Anterior cingulate cortex (tissue), 58 donors: ENCODE measurements at places on chromosomes 7 and 10.

GRCh38 chr10:130579913-130580312 lies 443.7 kb downstream of the GLRX3 start:
- DNase-seq, result no peak

GRCh38 chr7:3028071-3028757 lies 15.5 kb downstream of the CARD11 start:
- peak; percentile 13 for DNase-seq

- no peak for DNase-seq
Measured at GRCh38 chr7:155644971-155645509, 579 bp downstream of the RBM33 start.

- no peak for DNase-seq
Measured at GRCh38 chr7:29771081-29771816, 35.1 kb upstream of the WIPF3 start.

DNA sequence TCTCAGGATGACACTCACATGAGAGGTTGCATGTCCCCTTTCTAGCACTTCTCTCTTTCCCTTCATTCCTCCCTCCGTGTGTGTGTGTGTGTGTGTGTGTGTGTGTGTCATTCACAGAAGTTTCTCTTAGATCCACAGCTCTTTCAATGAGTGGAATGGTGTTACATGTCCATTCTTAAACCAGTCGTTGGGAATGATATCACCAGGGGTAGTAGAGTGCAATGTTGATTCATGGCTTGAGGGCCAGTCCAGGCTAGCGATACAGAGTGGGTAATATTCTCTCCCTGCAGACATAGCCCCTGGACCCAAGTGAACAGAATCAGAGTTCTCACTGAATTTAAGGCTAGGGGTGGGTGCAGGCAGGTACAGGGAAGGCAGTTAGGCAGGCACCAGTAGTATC lies 187.8 kb downstream of the SDK1 start:
- no peak for DNase-seq

GRCh38 chr7:122467661-122468449 lies 163.3 kb upstream of the FEZF1 start:
- DNase-seq, result no peak

DNA sequence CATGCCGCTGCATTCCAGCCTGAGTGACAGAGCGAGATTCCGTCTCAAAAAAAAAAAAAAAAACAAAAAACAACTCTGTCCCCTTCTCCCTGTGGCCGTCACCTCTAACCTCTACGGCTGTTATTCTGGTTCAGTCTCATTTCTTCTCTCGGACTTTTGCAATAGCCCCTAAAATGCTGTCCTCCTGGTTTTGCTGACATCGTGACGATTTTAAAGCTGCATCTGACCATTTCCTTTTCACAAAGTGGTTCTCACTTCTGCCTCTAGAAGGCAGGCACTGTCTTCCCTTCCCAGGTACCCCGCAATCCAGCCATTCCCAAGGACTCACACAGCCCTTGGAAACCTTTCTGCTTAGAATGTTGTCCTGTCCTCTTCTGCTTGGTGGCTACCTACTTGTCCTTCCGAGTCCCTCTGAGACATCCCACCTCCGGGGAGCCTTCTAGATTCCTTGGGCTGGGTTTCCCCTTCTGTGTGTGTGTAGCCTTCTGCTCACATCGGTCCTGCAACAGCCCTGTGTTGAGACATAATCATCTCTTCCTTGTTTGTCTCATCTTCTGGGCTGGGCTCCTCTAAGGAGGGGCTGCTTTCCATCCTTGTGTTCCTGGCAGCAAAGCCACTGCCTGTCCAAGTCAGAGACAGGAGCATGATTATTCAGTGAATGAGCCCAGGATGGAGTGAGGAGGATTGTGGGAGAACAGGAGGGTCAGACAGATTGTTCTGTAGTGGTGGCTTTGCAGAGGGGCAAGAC lies 83.1 kb downstream of the GRK5 start:
- DNase-seq, result no peak

GRCh38 chr7:45460379-45460778 lies 113.8 kb upstream of the ADCY1 start:
- no peak for DNase-seq

DNA sequence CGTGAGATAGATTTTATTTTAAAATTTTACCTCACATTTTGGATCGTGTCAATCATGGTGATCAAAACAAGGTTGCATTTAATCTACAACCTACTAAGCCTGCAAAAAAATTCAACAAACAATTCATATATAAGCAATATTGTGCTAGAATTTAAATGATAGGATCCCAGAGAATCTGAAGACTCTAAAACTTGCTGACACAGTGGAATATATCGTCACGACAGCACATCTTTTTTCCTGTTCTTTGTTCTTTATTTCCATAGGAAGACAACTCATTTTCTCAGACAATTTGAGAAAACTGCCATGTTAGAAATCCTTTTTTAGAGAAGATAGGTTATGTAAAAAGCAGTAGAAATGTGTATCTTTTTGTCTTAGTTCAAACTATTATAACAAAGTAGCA lies 820.2 kb upstream of the CELF2 start:
- DNase-seq, result no peak

- DNase-seq, result no peak
Measured at GRCh38 chr10:44178281-44178680, 206.6 kb downstream of the CXCL12 start.

GRCh38 chr7:81111358-81111757 lies 192.5 kb upstream of the SEMA3C start:
- no peak for DNase-seq
